ENCODE measurements at places on chromosomes 11 and 22.

- DNase-seq: no peak
These were observed 777 bp downstream of the TBX10 start for GRCh38 chr11:67638535-67639437.

DNA sequence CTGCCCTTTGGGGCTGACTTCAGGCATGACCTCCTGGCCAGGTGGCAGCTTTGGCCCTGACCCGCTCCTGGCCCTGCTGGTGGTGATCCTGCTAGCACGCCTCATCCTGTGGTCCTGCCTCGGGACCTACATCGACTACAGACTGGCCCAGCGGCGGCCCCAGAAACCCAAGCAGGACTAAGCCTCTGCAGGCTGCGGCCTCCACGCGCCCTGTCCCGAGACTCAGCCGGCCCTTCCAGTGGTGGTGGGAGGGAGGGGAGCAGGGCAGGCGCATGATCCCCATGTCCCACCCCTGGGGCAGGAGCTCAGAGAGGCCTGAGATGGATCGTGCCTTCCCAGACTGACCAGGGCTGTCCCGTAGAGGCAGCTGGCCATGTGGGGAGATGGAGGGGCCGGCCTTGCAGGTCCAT lies 2.1 kb downstream of the SMIM38 start:
- no peak for DNase-seq

- peak; percentile 86 for DNase-seq
These were observed 906 bp upstream of the NAA40 start for GRCh38 chr11:63937713-63938478.

GRCh38 chr22:42171946-42172719 lies 41.5 kb upstream of the CYP2D6 start:
- DNase-seq: no peak

DNA sequence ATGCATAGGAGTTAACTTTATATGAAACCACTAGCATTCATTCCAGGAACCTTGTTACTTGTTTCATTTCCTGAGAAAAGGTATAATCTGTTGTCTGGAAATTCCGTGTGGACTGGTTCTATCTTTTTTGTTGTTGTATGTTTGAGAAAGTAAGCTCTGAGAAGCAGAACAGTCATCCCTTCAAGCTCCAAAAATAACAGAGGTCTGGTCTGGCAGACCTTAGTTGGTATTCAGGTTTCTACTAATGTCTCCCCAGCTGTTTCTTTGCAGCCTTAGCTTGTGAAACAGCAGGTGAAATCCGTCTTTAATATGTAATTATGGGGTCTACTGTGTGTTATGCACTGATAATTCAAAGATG lies 2.4 kb downstream of the RNF121 start:
- DNase-seq: no peak

GRCh38 chr22:25348391-25348790 lies 129.0 kb downstream of the CRYBB2 start:
- no peak for DNase-seq
